Choroid plexus epithelial cell (primary cell): ENCODE measurements at places on chromosomes 4 and X.
A peak's percentile ranks its signal among the peaks of the same experiment; 100 is the strongest.

DNA sequence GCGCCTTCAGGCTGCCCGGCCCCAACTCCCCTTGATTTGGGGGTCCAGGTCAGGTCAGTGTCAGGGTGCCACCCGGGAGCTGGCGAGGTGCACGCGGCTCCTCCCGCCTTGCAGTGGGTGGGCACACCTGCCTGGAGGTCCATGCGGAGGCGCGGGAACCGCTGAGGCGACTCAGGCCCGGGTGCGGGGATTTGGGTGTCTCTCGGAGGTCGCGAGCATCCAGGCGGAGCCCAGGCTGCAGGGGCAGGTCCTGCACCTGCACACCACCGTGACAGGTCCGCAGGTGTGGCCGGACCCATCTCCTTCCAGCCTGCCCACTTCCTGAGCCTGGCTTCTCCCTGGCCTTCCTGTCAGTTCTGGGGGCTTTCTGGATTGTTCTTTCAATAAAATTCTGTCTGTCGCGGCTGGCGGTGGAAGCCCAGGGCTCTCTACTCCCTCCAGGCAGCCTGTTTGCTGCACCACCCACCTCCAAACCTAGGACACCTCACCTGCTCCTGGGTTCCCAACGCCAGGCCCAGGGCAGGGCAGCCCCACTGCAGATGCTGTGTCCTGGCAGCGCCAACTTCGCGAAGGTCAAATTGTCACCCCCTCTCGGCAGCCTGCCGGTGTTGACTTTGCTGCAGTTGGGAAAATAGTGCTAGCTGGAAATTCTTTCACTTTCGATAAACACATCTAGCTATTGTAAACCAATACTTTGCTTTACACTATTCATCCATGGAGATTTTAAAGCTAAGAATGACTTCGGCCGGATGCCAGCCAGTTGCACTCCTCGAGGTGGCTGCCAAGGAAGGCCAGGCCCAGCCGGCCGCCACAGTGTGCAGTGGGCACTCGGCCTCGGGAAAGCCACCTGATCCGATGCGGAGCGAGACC is 35.9 kb downstream of the FGFRL1 start:
- peak; percentile 35 for DNase-seq

GRCh38 chrX:10615931-10616774 is 4.2 kb downstream of the MID1 start:
- DNase-seq, result peak; percentile 82

DNA sequence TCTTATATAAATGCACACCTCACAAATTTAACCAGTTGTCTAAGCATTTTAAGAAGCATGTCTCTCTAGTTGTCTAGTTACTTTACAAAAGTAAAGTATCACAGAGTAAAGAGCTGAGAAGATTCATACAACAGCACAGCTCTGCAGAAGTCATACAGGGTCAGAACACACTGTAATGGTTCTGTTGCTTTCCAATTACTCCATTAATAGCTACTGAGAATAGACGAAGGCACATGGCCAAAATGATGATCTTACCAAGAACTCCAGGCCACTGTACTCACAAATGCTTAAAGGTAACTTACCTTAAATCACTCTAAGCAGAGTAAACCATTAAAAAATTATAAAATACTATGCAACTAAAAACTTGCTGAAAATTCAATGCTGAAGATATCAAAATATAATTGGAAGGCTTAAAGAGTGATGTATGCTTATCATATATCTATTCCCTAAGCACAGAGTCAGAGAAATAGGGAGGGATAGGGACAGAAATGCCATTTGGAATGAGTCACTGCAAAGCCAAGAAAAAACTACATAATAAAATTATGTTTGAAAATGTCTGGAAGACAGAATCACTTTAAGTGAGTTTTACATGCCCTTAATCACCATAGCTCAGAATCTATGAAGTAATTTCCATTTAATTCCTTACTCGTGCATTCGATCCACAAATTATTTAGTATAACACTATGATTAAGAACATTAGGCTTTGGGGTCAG is 71.0 kb downstream of the DDX60L start:
- peak; percentile 59 for DNase-seq

GRCh38 chr4:13665701-13666660 is 38.5 kb upstream of the BOD1L1 start:
- DNase-seq, result peak; percentile 25

- DNase-seq, result no peak
Observed at GRCh38 chr4:35942092-35942491, 302.2 kb downstream of the ARAP2 start.

GRCh38 chr4:61406677-61407076 is 206.6 kb downstream of the ADGRL3 start:
- peak; percentile 8 for DNase-seq

DNA sequence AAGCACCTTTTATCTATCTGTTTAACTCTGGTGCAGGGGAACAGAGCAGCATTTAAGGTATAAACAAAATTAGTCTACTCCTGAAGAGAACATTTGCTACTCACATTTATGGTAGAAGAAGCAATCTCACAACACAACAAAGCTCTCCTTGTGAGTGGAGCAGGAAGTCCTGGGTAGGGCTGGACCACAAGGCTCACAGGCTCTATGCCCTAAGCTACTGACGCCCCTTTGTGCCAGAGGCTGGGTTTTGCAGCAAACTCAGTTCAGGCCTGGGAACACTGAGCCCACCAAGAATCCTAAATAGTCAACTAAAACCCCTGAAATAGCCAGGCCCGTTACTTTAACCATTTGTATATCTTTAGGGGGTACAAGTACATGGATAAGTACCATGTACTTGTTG is 4.7 kb upstream of the ZXDB start:
- no peak for DNase-seq

GRCh38 chrX:112087545-112087944 is 5.0 kb upstream of the TRPC5 start:
- DNase-seq, result no peak

GRCh38 chr4:77711469-77711868 is 105.8 kb downstream of the CXCL13 start:
- DNase-seq, result no peak

DNA sequence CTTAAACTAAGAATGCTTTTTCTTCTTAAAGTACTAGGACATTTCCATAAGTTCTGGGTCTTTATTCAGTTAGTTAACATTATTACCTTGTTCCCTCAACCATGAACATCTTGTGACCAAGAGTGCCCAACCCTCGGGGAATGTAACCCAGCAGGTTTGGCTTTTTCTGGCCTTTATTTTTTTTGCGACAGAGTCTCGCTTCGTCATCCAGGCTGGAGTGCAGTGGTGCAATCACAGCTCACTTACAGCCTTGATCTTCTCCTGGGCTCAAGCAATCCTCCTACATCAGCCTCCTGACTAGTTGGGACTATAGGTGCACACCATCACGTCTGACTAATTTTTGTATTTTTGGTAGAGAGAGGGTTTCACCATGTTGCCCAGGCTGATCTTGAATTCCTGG is 65.1 kb downstream of the USP11 start:
- DNase-seq, result no peak

DNA sequence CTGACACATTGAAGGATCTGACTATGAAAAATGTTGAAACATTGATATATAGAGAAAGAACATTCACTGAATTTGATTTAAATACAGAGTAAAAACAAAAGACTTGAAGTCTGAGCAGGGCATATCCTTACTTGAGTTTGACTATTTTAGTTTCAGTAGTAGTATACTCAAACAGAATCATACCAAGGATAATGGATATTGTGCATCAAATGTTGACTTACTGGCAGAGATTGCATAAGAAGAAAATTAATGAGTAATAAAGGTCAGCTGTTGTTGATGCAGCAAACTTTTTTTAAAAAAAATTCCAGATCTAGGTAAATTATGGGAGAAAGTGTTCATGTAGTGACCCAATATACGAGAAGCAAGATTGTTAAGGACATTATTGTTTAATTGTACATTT is 94.5 kb upstream of the APOOL start:
- no peak for DNase-seq

- DNase-seq, result no peak
Observed at GRCh38 chrX:25295466-25295865, 279.7 kb upstream of the ARX start.

DNA sequence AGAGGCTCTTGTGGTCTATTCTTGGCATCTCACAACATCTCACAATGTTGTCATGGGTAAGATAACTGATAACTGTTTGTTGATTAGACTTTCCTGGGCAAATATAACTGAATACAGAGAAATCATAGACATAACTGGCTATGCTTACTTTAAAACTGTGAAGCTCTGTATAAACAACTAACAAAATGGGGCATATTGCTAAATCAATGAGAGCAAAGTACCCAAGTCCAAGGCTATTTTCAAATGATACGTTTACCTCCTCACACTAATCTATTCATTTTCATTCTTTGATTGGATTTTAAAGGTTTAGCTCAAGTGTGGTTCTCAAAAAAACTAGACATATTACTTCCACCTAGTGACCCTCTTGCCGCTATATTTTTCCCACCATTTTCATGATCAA is 38.6 kb downstream of the AMELX start:
- DNase-seq, result no peak

DNA sequence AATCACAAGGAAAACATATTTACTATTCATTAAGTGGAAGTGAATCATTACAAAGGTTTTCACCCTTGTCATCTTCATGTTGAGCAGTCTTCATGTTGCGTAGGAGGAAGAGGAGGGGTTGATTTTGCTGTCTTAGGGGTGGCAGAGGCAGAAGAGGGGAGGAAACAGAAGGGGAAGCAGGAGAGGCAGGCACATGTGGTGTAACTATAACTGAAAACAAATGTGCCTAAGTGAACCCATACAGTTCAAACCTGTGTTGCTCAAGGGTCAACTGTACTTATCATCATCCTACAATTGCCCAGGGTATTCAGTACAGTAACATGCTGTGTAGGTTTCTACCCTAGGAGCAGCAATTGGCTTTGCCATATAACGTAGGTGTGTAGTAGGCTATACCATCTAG is 47.2 kb downstream of the SYNPO2 start:
- DNase-seq, result no peak

DNA sequence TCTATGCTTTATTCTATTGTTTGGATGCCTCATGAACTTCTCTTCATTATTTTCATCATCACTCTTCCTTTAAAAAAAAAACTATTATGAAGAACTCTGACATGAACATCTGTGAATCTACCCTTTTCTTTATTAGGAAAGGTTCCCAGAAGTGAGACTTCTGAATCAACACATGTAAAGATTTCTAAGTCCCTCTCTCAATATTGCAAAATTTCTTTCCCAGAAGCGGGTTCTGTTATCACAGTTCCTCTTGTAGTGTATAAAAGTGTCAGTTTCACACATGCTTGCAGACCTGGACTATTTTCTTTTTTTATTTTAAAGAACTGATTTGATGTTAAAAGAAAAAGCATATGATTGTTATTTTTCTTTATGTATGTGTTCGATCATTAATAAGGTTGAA is 330.8 kb upstream of the KLF3 start:
- DNase-seq, result no peak

GRCh38 chrX:69324851-69325250 is 159.6 kb upstream of the PJA1 start:
- no peak for DNase-seq

DNA sequence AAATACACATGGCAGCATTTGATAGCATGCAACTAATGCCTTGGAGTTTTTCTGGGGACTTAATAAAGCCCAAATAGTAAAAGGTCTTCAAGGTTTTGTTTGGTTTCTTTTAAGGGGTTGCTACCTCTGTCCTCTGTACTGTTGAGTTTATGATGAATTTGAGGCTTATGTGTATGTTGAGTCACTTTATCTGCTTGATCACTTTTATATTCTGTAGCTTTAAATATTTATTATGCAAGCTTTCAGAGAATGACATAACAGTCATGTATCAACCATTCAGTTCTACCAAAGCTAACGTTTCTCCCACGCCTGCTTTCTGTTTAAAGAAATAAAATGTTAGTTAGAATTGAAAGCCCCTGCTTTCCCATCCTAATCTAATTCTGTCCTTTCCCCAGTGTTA is 122.2 kb downstream of the NHS start:
- DNase-seq, result no peak

DNA sequence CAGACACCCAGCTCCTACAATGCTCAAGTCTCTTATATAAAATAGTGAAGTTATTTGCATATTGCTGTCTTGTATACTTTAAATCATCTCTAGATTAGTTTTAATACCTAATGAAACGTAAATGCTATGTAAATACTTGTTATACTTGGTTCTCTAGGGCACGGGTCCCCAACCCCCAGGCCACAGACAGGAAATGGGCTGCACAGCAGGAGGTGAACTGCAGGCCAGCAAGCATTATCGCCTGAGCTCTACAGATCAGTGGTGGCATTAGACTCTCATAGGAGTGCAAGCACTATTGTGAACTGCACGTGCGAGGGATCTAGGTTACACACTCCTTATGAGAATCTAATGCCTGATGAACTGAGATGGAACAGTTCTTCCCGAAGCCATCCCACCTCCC is 395.9 kb upstream of the EMCN start:
- DNase-seq, result no peak

GRCh38 chrX:1835056-1835455 is 220.2 kb downstream of the ASMT start:
- DNase-seq, result no peak

- DNase-seq, result no peak
Observed at GRCh38 chr4:77332696-77333270, 175.8 kb downstream of the CCNG2 start.

DNA sequence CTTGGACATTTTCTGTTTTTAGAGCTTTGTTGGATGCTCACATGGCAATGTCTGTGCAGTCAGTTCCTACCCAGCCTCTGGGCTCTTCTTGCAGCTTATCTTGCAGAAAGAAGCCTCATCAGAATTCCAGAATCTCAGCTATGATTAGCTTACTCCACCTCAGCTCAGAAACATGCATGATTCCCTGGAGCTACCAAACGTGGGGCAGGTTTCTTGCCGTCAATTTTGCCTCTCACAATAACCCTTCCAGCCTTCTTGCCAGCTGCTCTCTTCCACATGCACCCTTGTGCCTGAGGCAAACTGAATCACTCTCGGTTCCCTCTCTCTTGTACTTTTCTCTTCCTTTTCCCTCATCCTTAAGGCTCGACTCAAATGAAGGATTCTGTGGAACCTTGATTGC is 141.4 kb downstream of the PTTG2 start:
- DNase-seq, result peak; percentile 49

DNA sequence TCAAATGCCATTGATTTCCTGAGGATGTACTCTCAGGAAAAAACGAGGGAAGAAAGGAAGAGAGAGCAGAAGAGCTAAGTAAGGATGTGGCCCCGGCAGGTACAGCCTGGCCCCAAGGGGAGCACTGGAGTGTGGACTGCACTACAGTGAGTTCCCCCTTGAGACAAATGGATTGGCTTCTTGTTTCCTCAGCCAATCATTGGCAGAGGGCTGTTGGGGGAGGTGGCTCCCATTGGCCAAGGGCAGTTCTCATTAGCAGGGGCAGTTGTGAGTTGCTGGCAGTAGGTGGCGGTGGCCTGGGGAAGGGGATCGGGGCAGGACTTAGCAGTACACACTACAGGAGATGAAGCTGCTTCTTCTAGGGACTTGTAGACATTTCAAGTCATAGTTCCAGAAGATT is 24.1 kb upstream of the OCIAD2 start:
- DNase-seq, result no peak
